ENCODE measurements at places on chromosomes 6 and 20.
A peak's percentile ranks its signal among the peaks of the same experiment; 100 is the strongest.

DNA sequence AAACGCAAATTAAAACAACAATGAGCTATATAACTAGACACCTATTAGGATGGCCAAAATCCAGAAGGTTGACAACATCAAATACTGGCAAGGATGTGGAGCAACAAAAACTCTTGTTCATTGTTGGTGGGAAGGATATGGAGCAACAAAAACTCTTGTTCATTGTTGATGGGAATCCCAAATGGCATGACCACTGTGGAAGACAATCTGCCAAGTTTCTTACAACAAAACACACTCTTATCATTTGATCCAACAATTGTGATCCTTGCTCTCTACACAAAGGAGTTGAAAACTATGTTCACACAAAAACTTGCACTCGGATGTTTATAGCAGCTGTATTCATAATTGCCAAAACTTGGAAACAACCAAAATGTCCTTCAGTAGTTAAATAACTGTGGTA is 61.8 kb upstream of the LAMA2 start:
- DNase-seq: no peak

DNA sequence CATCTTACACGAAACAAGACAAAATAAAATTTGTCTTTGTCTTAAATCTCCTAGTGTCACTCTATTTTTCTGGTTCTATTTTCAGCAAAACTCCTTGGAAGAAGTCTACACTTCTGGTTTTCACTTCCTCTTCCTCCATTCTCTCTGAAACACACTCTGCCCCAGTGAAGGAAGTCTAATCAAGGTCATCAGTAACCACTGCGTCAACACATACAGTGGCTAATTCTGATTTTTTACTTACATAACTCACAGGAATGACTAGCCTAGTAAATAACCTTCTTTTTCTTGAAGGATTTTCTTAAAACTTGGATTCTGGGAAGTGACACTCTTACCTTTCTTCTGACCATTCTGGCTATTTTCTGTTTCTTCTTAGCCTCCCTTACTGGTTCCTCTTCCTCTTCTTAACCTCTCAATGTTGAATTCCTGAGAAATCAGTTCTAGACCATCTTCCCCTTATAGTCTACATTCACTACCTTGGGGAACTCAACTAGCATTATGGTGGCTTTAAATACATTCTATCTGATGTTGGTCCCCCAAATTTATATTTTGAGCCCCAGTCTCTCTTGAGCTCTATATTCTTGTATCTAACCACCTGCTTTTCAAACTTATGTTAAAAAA is 37.5 kb downstream of the AIG1 start:
- peak; percentile 45 for DNase-seq

DNA sequence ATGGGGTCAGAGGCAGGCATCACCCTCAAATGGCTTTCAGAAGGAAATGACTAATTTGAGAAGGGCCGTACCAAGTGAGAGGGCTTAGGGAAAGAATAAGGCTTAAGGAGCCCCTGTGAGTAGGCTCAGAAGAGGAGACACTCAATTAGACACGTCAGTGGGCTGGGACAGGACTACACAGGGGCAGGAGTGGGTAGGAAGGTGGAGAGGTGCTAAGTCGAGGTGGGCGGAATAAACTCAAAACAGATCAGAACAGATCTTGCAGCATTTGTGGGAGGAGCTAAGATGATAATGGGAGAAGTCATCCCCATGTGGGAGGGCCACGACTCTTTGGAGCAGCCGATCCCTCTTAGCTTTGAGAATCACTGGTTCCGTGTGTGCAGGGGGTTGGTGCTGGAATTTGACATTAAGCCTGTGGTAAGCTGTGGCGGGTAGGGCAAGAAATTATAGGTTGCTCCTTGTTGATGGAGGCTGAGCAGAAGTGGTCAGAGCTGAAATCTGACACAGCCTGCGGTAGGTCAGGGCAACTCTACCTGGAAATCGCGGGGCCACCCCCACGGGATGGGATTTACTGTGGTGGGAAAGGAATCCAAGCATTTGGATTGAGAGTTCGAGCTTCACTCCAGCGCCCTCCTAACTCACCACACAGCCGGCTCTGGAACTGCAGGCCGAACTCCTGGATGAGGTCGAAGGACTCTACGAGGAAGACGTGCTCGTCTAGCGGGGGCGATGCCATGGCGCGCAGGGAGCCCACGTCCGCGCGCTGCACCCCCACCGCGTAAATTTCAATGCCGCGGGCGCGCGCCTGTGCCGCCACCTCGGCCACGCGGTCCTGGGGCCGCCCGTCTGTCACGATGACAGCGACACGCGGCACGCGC is 2.8 kb upstream of the RBPJL start:
- DNase-seq: no peak

- peak; percentile 85 for DNase-seq
These were observed 214.9 kb downstream of the LY86 start for GRCh38 chr6:6803180-6803977.

DNA sequence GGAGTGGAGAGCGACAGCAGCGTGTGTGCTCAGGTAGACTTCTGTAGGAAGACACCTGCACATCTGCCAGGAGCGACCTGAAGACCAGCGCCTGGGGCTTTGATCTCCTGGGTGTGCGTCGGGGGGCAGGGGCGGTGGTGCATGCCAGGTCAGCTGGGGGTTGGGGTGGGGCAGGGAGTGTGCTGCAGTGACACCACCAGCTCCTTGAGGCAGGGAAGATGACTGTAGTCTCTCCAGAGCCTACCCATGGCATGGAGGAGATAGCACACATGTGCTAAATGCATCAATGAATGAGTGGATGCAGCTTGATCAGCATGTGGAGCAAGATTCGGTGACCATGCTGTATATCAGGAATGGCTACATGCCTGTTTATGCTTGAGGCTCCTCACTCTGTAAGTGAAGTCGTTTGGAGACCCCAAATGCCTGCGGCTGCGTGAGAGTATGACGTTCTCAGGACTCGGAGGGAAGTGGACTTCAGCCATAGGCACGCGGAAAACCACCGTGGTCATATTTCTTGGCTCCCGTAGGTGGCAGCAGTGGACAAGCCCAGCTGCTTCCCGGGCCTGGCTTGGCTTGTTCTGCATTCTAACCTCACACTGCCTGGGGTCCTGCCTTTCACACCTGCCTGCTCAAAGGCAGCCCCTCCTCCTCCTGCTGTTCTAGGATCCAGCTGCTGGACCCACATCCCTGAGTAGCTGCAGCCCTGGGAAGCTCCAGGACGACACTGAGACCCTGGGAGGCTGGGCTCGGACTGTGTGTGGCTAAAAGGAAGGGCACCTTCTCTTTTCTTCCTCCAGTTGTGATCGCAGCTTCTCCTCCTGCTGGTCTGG is 39.4 kb upstream of the KCNK16 start:
- peak; percentile 68 for DNase-seq

GRCh38 chr6:53496797-53497375 is 48.0 kb downstream of the GCLC start:
- no peak for DNase-seq

GRCh38 chr6:36626636-36627035 is 32.5 kb downstream of the SRSF3 start:
- DNase-seq: no peak

GRCh38 chr6:128188678-128189077 is 287.8 kb upstream of the THEMIS start:
- no peak for DNase-seq

DNA sequence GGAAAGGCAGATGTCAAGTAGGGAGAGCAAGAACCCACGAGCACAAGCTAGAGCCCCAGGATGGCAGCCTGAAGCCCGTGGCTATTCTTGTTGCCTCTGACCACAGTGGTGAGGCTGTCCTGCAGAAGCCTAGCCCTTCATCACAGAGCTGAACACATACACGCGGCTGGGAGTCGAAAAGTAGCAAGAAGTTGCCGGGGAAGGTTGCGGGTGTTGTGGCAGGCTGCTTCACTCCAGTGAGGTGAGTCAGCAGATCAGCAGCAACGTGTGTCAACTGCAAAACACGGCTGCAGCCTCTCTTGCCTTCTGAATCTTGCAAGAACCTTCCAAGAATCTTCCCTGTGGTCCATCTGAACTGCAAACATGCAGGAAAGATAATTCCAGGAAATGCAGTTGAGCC is 10.6 kb upstream of the STX16 start:
- DNase-seq: no peak

DNA sequence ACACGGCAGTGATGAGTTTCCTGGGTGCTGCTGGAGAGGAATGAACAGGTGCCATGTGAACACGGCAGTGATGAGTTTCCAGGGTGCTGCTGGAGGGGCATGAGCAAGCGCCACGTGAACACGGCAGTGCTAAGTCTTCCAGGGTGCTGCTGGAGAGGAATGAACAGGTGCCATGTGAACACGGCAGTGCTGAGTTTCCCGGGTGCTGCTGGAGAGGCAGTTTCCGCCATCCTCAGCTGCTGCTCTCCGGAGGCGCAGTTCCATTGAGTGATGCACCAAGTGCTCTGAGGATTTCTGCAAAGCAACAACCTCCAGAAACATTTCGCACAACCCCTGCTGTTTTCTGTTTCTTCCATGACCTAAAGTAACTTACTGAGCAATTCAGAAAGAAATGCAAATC is 155.4 kb downstream of the SMOC2 start:
- no peak for DNase-seq

DNA sequence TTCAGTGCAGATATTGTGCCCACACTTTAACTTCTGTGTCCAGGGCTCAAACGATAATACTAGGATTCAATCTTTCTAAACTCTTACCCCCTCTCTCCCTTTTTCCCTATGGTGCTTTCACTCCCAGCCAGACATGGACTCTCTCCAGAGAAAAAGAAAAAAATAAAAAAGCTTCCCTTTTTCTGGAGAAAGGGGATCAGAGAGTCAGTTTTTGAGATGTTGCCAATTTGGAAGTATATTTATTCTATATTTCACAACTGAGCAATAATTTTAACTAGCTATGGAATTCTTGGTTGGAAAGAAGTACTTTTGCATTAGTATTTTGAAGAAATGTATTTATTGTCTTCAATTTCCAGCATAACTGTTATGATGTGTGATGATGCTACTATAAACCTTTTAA is 72.2 kb upstream of the ZFP64 start:
- no peak for DNase-seq

- no peak for DNase-seq
These were observed 28.2 kb upstream of the KCNB1 start for GRCh38 chr20:49510562-49511122.

DNA sequence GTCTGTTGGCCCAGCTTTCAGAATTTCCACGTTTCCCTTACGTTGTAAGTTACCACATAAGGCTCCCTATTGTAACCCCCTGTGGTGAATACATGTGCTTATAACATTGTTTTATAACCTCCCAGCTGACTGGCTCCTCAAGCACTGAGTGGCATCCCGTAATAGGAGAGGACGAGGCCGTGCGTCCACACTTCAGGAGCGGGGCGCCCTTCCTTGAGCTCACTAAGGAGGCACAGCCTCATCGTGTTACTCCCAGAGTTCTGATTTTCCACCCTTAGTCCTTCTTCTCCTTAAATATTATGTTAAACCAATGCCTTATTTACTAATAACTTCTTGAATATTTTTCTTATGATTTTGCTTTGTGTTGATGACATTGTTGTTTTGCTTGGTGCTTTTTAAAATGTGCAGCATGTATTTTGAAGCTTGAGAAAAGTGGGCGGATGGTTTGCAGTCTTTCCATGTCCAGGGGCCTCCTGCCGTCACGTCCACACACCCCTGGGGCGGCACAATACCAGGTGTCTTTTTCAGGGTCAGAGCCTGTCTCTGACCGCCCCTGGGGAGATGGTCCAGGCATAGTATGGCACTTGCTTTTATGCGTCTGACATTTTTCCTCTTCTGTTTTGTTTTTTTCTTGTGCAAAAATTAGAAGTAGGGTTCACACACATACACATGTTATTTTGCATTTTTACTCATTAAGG is 181.8 kb downstream of the DLL1 start:
- no peak for DNase-seq

GRCh38 chr6:52364480-52365166 is 2.7 kb downstream of the PAQR8 start:
- no peak for DNase-seq

DNA sequence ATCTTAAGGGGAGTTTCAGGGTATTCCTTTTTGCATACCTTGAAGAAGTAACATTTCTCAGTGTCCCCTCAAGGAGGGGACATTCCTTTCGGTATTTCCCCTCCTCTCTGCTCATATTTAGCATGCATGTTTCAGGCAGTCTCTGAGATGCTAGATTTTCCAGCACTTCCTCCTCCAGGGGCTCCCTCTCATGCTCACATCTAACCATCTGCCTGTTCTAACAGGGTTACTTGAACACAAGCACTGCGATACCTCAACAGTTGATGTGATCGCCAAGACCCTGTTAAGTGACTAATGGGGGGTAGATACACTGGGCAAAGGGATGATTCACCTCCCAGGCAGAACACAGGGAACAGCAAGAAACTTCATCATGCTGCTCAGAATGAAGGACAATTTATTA is 12.9 kb upstream of the MCM3 start:
- DNase-seq: peak; percentile 58

- no peak for DNase-seq
These were observed 43.5 kb downstream of the NT5E start for GRCh38 chr6:85493389-85493788.

DNA sequence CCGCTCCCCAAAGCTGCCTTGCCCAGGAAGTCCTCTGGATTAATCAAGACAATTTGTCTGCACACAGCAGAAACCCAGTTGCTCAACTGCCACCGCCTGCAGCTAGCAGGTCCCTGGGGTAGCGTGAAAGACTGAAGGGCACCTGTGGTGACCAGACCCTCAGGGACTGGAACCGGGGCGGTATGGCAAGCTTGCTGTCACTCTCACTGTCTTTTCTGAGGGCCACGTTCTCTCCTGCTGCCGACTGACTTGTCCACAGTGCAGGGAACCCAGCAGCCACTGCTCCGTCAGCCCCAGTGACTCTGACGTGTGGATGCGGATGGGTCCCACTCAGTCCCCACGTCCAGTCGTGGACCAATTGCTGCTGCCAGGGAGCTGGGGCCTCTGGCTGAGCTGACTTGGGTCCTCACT is 72.8 kb upstream of the PMEPA1 start:
- DNase-seq: no peak

DNA sequence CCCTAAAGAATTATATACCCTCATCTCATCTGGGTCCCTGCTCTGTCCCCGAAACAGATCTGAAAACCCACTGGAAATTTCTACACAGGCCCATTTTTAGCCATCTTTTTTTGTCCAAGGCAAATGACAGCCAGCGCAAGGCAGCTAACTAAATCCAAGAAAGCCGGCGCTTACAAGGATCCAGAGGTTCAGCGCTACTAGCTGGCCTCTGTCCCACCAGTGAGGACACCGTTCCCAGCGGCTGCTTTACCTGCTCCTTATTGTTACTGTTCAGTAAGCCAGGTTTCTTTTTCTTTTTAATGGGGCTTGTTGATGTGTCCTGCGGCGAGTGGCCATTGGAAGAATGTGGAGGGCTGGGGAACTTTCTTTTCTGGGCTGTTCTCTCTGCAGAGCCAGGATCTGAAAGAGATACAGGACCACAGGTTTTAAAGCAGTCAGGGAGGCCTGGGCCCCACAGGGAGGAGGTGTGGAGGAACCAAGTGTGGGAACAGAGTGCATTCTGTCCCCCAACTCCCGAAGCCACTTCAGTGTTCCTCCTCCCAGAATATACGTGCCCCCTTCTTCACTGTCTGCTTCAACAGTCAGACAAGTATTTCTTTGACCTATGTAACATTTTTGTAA is 46.6 kb downstream of the ZMYND8 start:
- no peak for DNase-seq

Measured in GM12865 (cell line).